ENCODE measurements at places on chromosomes 1 and 21.
A peak's percentile ranks its signal among the peaks of the same experiment; 100 is the strongest.

DNA sequence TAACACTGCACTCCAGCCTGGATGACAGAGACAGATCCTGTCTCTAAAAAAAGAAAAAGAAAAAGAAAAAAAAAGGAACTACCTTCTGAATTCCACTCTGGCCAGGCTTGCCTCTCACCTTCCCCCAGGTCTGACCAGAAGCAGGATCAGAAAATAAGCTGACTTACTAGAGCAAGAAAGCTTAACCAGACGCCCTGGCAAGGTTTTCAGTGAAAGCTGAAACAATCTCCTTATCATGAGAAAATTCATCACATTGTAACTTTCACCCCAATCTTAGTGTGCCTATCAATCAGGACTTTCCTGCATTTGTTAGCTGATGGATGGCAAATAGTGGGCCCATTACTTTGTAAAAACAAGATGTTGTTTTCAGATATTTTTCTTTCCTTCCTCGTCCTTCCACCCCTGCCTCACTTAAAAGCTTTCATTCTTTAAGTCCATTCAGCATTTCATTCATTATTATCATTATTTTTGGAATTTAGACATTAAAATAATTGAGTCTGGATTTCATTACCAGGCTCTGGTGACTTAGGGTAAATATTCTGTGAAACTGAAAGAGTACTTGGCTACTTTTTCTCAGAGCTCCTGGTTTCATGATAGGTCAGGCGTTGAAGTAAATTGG is 96.5 kb upstream of the CD34 start:
- DNase-seq = no peak

GRCh38 chr1:230074762-230075161 is 7.7 kb downstream of the GALNT2 start:
- no peak for DNase-seq

DNA sequence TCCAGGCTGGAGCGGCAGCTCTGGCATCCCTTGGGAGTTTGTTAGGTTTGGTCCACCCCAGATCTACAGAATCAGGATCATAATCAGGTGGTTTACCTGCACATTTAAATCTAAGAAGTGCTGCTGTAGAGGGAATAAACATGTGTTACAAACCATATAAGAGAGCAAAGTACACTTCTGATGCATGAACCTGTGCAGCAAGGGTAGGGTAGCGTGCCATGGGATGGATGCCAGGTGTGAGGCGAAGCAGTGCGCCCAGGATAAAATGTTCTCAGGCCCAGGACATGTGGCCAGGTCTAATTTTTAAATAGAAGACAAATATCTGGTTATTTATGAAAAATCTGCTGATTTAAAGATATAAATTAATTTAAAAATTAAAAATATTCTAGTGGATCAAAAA is 308.8 kb upstream of the USP24 start:
- DNase-seq = no peak

DNA sequence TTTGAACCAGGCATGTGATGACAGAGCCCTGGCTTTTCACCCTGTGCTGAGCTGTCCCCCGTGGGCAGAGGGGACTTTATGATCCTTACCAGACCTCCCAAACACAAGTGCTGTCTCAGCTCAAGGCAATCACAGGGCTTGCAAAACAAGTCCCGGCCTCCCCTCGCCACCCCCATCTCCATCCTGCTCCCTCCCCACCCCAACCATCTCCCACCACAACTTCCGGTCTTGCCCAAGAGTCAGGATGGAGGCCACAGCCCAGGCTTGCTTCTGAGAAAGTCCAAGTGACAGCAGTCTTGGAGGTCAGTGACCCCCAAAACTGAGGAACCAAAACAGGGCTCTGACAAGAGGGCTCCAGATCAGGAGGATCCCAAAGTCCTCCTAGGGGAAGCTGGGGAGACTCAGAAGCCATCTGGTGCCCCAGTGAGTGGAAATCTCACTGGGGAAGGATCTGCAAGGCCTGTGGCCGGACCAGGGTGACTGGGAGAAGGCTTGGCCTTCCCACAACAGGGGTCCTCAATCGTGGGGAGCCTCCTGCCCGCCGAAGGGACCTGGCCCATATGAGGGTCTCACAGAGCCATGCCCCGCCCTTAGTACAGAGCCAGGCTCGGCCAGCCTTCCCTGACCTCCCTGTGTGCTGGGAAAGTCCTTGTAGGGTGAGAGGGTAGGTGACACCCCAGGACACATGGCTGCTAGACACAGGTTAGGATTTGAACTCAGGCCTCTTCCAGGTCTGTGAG is 4.5 kb upstream of the SDC3 start:
- DNase-seq = no peak

- DNase-seq = no peak
Measured at GRCh38 chr1:162663589-162664106, 31.4 kb downstream of the DDR2 start.

GRCh38 chr1:26728645-26729044 is 32.8 kb downstream of the ARID1A start:
- no peak for DNase-seq

DNA sequence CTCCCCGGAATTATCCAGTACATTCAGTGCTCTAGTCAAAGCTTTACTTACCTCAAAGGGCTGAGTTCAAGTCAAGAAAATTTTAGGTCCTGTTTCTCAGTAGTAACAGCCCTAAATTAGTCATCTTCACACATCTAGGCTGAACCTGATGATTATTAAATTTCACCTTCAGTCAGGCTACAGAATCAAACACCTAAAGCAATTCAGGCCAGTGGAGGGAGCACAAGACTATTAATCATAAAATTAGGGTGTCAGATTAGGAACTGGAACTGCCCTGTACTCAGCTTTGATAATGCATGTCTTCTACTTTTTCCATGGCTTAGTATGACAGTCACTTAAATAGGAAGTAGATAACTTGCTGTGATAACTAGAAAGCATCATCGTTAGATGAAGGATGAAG is 28.4 kb upstream of the BCAS2 start:
- no peak for DNase-seq

- no peak for DNase-seq
Measured at GRCh38 chr1:111743679-111744101, 4.5 kb upstream of the INKA2 start.

DNA sequence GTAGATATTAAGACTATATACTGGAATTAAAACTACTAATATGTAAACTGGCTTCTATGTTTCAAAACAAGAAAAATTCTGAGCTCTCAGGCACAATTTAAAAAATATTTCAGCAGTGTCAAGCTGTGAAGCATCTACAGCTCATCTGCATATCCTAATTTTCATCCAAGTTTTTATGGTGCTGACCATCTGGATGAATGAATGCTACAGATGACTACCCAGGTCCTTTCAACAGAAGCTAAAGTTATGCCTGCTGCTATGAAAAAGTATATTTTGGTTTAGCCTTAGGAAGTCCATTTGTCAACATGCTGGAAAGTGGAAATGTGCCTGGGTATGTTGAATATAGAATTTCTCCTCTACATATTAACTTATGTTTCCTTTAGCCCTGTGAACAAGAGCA is 206.9 kb downstream of the NEGR1 start:
- no peak for DNase-seq

DNA sequence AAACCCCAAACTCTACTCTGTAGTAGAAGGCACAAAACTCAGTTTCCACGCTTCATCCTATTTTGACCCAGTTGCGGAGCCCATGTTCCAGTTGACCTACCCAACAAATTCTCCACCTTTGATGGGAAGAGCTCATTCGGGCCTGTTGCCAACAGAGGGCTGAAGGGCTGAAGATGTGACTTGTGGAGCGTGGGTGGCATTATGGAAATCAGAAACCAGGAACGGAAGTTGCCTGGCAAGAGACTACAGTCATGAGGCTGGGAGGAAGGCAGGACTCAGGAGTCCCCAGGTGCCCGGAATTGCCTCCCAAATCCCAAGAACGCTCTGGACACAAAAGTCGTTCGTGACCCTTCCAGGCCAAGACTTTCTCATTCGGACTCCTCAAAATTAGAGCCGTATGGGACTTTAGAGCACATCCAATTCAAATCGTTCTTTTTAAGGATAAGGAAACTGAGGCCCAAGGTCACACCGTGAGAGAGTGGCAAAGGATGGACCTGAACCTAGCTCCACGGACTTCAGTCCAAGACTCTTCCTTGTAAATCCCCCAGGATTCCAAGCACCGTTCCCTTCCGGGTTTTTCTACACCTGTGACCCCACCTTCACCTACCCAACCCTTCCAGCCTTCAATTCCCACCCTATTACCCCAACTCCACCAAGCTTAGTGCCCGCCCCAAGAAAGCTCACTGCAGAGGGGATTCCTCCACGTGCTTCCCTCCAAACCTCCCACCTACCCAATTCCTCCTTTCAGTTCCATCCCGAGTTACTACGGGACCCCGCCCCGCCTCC is 739 bp downstream of the SMG5 start:
- peak; percentile 35 for DNase-seq

- DNase-seq = no peak
Measured at GRCh38 chr1:51635615-51636014, 18.7 kb downstream of the OSBPL9 start.

DNA sequence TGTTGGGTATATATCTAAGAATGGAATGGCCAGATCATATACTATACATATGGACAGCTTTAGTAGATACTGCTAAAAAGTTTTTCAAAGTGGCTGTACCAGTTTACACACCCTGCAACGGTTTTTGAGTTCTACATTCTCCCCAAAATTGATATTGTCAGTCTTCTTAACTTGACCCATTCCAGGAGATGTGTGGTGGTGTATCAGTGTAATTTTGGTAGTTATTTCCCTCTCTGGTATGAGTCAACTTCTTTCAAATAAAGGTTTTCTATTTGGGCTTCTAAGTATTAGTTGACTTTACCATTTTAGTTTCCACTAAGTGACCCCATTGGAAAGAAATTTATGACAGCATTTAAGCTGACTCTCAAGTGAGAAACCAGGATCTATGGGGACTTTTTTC is 29.2 kb downstream of the INKA2 start:
- DNase-seq = no peak

DNA sequence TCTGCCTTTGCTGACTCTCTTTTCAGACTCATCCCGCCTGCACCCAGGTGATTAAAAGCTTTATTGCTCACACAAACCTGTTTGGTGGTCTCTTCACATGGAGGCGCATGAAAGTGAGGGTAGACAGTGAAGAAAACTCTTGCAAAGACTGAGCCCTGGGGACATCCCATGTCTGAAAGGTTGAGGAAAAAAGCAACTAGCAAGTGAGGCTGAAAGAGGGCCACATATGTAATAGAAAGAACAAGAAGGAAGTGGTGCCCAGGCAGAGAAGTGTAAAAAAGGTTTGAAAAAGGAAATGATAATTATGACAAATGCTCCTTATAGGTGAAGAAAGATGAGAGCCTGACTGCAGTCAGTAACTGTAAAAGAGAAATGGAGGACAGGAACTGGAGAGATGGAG is 115.9 kb upstream of the NEK7 start:
- no peak for DNase-seq

DNA sequence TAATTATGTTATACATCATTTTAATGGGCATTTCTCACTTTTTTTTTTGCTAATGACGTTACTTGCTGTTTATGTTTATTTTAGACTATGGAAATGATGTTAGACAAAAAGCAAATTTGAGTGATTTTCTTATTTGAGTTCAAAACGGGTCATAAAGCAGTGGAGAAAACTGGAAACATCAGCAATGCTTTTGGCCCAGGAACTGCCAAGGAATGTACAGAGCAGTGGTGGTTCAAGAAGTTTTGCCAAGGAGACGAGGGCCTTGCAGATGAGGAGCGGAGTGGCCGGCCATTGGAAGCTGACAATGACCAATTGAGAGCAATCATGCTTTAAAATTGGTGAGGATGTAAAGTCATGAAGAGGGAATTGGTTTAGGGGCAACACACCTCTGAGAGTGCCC is 32.1 kb upstream of the KCNE2 start:
- no peak for DNase-seq

- no peak for DNase-seq
Measured at GRCh38 chr21:34523019-34523555, 11.1 kb upstream of the KCNE1 start.

DNA sequence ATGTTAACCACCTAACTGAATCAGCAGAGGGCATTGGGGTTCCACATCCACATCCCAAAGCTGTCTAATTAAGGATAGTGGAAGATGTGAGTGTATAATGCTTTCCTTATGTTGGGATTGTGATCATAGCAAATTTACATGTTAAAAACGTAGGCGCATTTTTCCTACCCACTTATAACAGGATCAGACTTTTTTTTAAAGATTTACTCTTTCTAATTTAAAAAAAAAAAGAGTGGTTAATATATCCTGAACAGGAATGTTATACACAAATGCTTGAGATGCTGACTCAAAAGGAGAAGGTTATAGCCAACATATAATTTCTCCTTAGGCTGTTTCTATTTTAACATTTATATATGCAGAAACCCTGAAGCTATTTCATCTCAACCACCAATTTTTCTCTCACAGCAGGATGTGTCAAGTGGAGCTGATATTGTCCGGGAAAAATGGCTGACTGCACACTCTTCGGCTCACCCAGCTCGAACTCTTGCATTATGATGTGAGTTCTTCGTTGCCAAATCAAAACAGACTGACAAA is 40.3 kb downstream of the RGS5 start:
- no peak for DNase-seq

- DNase-seq = no peak
Measured at GRCh38 chr1:210608767-210609166, 280.1 kb downstream of the HHAT start.

DNA sequence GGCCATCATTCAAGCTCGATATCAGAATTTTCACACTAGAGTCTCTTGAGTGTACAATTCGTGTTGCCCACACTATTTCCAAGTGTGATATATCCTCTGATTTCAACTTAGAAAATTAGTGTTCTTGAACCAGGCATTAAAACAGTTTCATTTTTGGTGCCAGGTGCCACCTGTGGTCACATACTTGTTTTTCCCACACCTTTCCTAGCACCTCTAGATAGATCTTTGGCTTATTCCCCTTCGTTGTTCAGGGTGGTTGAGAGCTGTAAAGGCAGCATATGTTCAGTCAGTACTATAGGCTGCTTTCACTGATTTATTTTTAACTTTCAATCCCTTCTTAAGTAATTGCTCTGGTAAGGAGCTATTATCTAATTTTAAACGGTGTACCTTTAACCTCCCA is 131.1 kb downstream of the NEK7 start:
- no peak for DNase-seq

DNA sequence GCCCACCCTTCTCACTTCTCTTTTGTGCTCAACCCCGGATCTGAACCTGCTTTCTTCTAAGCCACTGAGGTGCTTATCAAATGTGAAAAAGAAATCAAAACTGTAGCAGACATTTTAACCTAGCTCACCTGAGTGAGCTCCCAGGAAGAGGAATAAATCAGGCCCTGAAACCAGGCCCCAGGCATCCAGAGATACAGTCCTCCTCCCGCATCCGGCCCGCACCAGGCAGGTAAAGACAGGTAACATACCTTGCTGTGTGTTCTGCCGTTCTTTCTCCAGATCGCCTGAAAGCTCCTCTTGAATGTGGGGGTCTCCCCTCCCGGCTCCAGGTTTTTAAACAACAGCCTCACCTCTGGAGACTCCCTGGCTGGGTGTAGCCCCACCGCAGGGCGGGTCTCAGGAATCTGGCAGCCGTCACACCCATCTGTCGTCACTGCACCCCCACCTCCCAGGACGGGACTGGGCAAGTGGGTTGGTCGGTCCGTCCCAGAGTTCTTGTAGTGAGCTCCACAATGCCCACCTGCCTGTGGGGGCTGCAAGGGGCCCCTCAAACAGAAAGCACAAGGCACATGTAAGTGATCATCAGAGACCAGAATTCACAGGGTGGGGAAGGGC is at the start of gene LAMB3:
Gene LAMB3, minus strand, starts transcription at position 305 of the 615 bp plus-strand sequence. CDS start 1,481 bp downstream, outside the sequence.
- DNase-seq = peak; percentile 48
